ACHN (cell line): ENCODE measurements at places on chromosomes 3 and 15.
A peak's percentile ranks its signal among the peaks of the same experiment; 100 is the strongest.

DNA sequence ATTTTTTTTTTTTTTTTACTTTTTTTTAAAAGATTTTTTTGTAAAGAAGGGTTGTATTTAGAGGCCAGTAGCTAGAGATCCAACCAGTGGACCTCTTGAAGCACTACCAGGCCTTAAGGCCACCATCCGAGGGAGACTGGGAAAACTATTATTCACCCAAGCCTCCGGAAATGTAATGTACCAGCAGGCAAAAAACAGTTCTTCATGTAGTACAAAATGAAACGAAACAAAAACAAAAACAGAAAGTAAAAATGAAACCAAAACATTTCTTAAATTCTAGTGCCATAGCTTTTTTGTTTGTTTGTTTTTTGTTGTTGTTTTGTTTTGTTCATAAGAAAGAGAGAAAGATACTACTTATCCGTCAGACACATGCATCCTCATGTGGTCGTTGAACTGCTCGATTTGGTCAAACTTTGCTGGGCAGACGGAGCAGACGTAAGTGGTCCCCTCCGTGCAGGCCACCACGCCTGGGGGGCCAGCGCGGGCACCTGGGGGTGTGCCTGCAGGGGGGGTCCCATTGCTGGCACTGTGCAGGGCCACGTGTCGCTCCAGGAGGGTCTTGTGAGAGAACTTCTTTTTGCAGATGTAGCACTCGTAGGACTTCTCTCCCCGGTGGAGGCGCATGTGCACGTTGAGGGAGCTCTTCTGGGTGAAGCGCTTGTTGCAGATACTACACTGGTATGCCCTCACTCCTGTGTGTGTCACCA is 45.0 kb downstream of the TIGIT start:
- no peak for DNase-seq

GRCh38 chr15:98888820-98889479 is 118.6 kb downstream of the PGPEP1L start:
- DNase-seq = peak; percentile 24

- no peak for DNase-seq
These were observed 197.5 kb upstream of the BCL6 start for GRCh38 chr3:187942658-187943241.

GRCh38 chr3:145936971-145937370 is 224.0 kb downstream of the PLOD2 start:
- DNase-seq = no peak

DNA sequence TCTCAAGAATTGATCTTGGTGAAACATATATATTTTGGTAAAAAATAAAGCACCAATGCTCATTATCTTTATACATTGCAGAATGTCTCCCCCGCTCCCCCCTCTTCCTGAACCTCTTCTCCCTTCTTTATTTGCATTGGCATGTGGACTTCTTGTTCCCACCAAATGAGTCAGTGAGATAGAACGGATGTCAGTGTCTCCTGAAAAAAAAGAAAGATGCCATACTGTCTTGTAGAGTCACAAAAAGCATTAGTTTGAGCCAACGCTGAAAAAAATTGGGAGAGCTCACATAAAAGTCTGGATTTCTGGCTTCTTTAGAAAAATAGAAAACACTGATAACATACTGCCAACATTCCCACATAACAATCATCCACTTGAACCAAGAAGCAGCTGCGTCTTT is 32.0 kb upstream of the STXBP5L start:
- no peak for DNase-seq

DNA sequence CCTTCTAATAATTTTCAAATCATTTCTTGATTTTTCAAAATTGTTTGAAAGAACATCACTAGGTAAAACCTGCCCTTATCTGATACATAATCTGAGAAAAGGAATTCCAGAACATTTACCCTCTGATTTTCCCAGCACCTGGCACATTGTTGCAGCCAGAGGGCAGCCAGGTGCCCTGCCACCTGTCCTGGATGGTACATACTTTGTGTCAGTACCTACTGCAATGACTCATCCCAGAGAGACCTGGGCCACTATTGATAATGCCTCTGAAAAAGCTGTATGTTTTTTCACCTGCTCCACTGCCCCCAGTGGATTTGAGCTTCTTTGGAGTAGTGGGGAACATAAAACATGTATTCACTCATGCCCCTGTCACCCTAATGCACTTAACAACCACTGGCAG is 648.9 kb upstream of the GBE1 start:
- DNase-seq = no peak

- no peak for DNase-seq
These were observed 73.0 kb upstream of the FRMD4B start for GRCh38 chr3:69458803-69459365.

DNA sequence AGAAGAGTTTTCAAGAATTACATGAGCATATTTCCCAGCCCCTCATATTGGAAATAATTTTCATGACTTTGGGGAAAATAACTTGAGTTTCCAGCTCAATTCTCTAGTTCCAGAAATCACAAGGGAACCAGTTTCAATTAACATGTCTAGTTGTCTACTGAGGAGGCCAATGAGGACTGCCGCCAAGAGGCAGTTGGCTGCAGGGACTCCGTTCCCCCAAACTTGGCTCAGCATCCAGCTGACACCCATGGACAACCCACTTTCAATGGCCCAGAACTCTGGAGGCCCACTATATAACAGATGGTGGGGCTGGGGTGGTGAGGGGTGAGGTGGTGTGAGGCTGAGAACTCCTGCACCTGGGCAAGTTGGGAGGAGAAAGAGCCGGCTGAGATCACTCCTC is 86.5 kb upstream of the TNFAIP8L3 start:
- no peak for DNase-seq

DNA sequence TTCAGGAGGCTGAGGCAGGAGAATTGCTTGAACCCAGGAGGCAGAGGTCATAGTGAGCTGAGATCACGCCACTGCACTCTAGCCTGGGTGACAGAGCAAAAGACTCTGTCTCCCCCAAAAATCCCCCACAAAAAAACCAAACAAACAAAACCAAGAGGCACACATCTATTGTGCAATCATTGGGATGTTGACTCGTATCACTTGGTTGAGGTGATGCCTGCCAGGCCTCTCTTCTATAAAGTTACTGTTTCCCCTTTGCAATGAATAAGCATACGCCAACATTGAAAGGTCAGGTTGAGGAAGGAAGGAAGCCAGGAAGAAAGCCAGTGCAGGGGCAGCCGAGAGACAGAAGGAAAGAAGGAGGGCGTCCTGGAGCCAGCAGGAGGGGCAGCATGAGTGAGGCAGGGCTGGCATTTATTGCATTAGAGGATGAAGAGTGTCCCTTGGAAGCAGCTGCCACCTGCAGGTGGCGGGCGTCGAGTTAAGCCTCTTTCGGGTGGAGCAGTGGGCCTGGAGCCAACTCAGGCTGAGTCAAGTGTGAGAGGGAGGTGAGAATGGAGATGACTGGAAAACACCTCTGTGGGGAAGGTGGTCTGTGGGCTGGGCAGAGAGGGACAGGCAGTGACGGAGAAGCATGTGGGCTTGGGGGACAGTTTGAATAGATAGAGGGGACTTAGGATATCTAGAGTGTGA is 8.3 kb upstream of the CSPG4 start:
- DNase-seq = peak; percentile 62

DNA sequence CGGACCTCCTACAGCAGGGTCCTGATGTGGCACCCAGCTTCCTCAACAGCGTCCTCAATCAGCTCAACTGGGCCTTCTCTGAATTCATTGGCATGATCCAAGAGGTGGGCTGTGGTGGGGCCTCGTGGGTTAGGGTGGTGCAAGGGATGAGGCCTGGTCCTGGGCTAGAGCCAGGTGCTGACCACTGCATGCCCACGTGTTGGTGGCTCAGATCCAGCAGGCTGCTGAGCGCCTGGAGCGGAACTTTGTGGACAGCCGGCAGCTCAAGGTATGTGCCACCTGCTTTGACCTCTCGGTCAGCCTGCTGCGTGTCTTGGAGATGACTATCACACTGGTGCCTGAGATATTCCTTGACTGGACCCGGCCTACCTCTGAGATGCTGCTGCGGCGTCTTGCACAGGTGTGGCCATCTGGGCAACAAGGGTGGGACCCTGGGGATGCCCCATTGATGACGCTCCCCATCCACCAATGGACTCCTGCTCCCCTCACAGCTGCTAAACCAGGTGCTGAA is 3.8 kb downstream of the AMIGO3 start:
- DNase-seq = no peak

- peak; percentile 48 for DNase-seq
These were observed 124.6 kb upstream of the KCNAB1 start for GRCh38 chr3:155995525-155996370.
